Activated CD8-positive, alpha-beta memory T cell treated with anti-CD3 and anti-CD28 coated beads for 4 hours (primary cell): ENCODE measurements at places on chromosomes 7 and 10.

DNA sequence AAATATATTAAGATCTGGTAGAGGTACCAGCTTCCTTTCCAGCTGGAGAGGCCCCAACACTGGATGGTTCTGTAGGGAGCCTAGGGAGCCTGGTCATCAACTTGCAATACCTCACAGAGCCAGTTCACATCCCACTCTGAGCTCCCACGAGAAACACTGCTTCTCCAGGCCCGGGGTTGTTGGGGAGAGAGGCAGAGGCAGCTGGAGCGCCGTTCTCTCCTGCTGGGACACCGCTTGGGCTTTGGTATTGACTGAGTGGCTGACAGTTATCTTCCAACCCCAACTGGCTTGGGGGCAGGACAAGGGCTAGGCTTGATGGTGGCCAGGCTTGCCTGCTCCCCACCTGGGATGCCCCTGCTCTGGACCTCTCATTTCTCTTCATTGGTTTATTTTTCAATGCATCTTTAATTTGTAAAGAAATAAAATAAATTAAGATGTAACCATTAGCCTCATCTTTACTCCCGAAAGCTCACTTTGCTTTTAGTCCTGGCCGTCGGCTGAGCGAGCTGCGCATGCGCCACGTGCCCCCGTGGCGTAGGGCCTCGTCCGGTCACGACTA lies 10.0 kb upstream of the CHCHD1 start:
- peak; percentile 64 for DNase-seq

GRCh38 chr10:128005858-128006257 lies 99.0 kb downstream of the PTPRE start:
- no peak for DNase-seq

- no peak for DNase-seq
Observed at GRCh38 chr7:106731187-106731586, 70.2 kb upstream of the CCDC71L start.

GRCh38 chr7:73606801-73607691 lies 17.3 kb downstream of the MLXIPL start:
- DNase-seq, result peak; percentile 32

DNA sequence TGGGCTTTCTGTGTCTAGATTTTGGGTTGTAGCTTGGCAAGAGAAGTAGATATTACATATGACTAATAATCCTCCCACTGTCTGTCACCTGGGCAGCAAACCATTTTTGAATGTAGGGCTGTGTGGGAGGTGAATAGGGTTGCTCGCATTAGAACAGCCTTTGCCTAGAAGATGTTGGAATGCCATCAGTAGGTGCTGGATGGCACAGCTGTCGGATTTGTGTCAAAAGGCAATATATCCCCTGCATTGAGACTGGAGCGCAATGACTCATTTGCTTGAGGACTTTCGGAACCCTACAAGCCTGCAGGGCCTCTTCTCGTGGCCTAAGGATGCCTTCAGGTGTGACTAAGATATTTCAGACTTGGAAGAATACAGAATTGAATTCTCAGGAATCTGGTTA lies 323.8 kb downstream of the GPR158 start:
- no peak for DNase-seq

GRCh38 chr7:90244565-90244908 lies 437 bp upstream of the CFAP69 start:
- DNase-seq, result no peak

DNA sequence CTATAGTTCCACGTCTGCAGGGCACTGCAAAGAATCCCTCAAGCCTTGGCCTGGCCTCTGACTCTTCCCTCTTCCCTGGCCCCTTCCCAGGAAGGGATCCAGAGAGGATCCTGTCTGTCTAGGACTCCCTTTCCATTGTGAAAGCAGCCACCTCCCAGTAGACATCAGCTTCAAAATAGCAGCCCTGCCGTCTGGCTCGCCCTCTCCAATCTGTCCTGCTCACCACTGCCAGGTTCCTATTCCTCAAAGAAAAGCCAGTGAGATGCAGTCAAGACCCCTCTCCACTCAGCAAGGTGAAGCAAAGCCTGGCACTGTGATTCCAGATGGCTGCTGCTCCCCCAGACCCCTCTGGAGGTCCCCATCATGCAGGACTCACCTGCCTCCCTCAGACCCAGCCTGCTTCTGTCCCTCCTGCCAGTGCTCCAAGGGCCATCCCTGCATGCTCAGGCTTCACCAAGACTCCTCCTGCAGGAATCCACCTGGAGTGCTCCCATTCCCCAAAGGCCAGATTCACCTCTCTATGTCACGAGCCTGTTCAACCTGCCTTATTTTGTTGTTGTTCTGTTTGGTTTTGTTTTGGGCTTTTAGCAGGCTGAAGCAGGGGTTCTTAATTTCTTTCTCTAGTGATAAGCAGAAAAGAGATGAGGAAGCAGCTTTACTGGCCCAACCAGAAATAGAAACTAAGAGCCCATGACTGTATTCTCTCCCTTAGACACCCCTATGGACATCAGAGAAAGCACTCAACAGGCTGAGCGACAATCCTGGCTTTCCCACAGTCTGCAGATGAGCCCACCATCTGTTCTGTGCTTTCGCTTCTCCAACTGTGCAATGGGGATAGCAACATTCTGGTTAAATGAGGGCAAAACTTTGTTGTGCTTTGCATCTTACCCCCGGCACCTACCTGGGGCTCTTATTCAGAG lies 305.1 kb downstream of the GRID1 start:
- no peak for DNase-seq

DNA sequence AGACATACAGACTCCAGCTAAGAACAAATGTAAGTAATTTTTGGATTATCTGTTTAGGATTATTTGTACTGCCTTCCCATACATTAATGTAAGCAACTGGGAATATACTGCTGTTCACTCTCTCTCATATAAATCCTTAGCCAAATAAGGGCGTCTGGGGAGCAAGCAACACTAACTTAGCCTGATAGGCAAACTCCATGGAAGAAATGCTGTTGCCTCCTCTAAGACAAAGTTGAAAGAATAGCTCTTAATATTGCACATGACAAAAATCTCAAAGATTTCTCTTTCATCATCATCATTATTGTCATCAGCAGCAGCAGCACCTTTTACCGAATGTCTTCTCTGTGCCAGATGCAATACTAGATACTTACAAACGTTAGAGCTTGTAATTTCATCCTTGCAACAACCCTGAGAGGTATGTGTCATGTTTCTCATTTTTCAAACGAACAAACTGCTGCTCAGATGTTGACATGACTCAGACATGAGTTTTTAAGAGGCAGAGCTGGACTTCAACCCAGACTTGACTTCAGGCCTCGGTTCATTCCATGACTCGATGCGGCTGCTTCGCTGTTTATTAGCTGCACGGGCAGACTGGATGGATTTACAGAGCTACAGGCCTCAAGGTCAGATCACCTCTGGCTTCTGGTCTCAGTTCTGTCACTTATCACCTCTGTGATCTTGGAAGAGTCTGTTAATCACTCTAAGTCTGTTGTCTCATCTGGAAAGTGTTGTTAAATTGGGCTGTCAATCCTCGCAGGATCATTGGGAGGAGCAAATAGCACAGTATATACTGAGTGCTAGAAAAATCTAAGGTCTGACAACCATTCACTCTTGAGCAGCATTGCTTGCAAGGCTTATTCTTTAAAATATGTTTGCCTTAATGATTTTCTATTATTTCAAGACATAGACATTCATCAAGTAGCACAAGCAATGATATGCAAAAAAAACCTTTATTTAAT lies 126.3 kb upstream of the CELF2 start:
- DNase-seq, result no peak

- no peak for DNase-seq
Observed at GRCh38 chr7:68015122-68015977, 1018.7 kb downstream of the TYW1 start.

DNA sequence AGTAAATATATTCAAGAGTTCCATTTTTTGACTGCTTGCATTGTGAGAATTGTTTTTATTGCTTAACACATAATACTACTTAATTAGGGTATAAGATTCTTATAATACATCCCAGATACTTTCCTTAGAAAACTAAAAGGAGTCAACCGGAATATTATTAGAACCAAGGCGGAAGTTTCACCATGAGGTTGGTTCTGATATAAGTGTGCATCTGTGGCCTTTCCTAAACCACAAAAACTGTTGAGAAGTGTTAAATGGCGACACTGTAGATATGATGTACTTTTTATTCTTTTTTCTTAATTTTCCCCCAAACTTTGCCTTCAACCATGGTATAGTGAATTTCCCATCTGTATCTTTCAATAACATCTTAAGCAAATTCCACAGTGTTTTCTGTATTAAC lies 32.3 kb upstream of the INHBA start:
- DNase-seq, result no peak
